ENCODE measurements at places on chromosomes 2 and 18.

DNA sequence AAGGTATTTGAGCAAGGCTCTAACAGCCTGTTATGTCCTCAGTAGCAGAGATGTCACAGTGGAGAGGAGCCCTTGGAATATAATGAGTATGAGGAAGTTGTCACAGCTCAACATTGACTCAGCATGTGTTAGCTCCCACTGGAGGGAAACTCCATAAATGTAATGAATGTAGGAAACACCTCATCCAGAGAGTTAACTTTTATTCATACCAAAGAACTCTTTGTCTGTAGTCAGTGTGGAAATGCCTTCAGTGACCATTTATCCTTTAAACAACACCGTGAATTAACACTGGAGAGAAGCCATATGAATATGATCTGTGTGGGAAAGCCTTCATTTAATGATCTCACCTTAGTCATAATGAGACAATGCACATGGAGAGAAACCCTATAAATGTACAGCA is 59.7 kb downstream of the CYP1B1 start:
- DNase-seq = peak; percentile 58

DNA sequence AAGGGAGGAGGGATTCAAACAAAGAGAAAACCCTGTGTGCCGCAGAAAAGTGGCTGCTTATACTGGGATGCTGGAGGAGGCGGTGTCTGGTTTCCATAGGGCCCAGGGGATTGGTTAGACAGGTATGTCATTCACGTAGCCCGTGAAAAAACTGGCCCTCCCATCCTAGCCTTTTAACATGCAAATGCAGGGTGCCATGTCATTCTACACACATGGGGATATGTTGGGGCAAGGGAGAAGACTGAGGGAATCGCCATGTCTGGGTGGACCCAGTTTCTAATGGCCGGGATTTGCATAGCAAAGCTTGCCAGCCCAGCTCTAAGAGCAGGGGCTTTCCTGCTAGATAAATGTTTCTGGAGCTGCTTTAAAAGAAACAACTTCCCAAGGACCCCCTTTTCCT is 8.2 kb upstream of the RNU2-63P start:
- DNase-seq = no peak

DNA sequence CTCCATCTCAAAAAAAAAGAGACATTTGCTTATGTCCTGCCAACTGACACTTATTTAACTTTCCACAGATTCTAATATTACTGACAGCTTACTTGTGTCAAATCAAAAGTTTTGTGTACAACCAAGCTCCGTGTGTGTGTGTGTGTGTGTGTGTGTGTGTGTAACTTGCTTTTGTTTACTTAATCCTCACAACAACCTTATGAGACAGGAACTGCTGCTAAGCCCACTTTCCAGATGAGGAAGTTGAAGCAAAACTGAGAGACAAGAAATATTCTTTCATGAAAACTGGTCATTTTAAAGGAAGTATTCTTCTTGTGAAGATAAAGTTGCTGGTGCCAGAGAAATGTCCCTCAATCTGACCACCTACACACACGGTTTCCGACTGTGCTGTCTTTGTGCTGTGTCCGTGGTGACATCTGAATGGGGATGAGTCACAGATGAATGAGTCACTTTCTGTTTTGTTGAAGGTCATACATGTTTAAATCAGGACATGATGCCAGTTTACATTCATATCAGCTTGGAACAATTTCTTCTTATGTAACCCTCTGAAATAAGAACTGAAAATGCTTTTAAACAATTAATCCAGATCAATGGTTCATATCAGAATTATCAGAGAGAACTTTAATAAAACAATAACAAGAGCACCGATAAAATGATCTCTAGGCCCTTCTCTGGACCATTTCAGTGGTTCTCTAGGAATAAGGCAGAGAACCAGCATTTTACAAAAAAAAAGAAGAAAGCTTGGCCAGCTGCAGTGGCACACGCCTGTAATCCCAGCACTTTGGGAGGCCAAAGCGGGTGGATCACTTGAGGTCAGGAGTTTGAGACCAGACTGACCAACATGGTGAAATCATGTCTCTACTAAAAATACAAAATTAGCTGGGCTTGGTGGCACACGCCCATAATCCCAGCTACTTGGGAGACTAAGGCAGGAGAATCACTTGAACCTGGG is 95.5 kb downstream of the THNSL2 start:
- DNase-seq = peak; percentile 4

- DNase-seq = no peak
Observed at GRCh38 chr18:11736656-11737055, 47.6 kb downstream of the GNAL start.

GRCh38 chr2:188318161-188318749 is 26.6 kb downstream of the GULP1 start:
- DNase-seq = no peak

- no peak for DNase-seq
Observed at GRCh38 chr18:40235836-40236235, 1719.2 kb upstream of the PIK3C3 start.

- no peak for DNase-seq
Observed at GRCh38 chr18:44732599-44732998, 51.9 kb downstream of the SETBP1 start.

DNA sequence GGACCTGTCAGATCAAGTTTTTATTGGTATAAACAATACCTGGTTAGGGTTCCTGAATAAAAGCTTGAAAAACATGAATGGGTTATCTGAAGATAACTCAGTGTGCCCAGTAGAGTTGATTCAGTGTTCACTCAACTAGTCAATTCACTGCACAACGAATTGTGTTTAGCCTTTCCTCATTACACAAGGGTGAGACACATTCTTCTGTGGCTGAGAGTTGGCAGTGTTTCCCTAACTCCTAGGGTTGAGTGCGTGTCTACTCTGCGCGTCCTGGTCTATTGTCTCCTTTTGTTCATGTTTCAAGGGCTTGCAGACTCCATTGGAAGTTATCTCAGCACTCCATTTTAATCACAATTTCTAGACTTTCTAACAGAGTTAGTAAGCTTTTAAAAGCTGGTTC is 32.8 kb upstream of the TMEM178A start:
- DNase-seq = peak; percentile 62

GRCh38 chr18:906416-907114 is 1.9 kb downstream of the ADCYAP1 start:
- no peak for DNase-seq

DNA sequence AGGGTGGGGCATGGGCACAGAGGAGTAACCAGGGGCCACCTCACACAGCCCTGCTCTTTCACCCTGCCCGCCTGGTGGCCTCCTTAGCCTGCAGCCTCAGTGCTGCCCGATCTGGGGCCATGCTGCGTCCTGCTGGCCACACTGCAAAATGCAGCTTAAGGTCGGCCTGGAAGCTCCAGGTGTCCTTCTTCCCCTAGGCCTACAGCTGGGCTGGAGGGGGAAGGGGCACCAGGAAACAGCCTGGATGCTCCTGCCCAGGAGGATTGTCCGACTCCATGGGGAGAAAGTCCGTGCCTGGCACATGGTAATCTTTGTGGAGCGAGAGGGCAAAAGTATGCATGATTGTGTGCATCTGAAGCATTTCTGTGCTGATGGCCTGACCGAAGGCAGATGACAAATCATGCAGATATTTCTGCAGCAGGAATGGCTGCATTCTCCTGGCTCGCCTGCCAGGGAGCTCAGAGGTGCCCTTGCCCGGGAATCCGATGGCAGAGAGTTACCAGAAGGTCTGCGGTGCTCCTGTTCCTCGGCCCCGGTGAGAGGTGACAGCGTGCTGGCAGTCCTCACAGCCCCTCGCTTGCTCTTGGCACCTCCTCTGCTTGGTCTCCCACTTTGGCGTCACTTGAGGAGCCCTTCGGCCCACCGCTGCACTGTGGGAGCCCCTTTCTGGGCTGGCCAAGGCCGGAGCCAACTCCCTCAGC is 12.8 kb upstream of the ALPP start:
- peak; percentile 15 for DNase-seq

DNA sequence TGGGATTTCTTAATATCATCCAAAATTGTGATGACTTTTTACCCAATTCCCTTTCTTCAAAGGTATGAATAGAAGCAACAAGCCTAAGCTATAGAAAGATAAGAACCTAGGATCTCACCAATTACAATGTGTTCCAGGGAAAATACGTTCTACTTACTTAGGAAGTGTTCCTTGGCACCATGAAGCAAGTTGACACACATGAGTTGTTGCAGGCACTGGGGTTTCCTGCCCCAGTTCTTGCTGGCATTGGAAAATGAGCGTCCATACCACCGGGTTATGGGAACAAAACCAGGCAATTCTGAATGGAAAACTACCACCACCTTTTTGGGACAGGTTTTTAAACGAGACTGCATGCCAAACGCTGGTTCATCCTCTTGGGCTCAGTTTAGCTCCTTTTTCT is 46.2 kb downstream of the CCBE1 start:
- DNase-seq = no peak

DNA sequence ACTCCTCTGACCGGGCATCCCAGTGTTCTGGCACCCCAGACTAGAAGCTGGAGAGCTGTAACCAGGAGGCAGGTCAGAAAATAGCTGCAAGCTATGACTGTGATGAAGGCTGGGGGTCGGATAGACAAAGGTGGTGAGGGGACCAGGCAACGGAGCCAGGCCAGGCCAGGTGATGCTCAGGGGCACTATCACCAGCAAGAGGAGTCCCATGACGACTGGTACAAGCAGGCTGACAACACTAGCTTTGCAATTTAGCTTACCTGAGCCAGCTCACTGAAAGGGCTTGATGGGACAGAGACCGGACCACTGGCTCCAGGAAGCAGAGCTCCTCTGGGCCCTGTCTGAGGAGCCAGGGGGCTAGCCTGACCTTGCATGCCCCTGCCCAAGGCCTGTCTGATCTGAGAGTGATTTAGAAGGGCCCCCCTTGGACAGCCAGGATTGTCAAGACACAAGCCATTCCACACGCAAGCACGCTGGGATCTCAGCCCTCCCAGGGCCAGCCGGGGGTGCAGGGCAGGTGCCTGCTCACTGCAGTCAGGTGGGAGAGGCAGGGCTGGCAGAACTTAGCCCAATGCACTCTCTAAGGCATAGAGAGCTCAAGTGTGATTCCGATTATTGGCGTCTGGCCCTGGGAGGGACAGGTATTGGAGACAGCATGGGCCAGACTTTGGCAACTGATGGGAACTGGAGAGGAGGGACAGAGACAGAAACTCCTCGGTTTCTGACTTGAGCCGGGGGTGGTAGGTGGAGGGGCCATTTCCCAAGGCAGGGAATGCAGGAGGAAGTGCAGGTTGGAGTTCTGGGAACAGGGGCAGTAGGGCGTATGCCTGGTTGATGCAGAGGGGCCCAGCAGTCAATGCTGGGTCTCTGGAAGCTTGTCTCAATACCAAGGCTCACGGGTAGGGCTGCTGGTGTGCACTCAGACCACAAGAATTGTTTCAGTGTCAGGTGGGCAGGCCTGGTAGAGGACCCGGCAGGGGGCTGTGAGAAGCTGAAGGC is 47.7 kb downstream of the MYO7B start:
- no peak for DNase-seq

DNA sequence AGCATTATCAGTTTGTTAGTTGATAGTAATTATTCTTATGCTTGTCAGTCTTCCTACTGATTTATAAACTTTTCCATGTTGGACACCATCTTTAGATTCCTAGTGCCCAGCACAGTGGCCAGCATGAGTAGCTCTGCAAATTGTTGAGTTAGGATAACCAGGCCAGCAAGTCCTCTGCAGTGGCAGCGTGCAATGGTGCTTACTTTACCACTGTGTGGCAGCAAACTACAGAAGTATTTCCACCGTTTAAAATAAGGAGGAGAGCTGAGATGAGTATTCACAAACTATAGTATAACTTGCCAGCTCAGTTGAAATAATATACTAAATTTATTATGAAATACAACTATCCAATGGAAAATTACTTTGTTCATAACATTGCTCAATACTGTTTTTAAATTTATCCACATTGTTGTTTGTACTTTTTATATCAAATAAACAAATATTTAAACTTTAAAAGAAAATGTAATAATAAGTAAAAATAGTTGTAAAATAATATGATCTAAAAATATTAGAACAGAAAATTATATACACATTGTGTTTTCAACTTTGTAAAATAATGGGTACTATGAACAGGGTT is 9.3 kb upstream of the THADA start:
- peak; percentile 35 for DNase-seq

DNA sequence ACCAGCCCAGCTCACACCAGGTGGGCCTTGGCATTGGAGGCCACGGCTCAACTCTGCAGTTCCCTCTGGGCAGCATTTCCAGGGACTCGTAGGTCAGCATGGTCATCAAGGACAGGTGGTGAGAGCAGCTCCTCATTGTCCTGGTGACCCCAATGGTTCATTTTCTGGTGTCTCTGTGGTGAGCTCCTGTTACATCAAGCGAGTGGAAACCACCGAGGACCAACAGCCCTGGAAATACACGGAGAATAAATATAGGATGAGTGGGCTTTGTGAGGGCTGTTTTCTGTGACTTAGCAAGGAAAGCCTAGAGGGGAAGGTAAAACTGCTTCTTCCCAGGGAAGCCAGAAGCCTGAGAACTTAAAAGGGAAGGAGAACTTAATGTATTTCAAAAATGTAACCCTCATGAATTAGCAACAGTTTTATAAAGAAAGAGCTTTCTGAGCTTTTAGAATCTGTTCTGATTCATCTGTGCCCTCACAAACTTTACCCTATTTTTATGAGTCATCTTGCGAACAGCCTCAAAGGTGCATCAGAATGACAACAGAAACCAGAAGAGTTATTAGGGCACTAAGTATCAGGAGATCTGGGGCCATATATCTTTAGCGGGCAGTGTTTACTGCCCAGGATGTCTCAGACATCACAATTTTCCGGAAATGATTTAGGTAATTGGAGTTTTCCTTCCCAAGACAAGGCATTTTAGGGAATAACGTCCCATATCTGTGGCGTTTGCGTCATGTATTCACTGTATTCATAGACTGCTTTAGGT is 18.7 kb downstream of the C2orf92 start:
- DNase-seq = no peak
